ENCODE measurements at places on chromosomes 2 and 18. TPM values are rescaled to one million over a fixed set of nuclear protein-coding genes. Genes with fewer than 3 reads are reported as not detected.

Gene MCM6
- 21.2 TPM for total RNA-seq

Gene SLC5A7
- 14.3 TPM for total RNA-seq

Gene ROCK1
- 36.2 TPM for total RNA-seq

Gene ARHGAP15
- 3.2 TPM for total RNA-seq

Gene MYCN
- total RNA-seq = 25.4 TPM

Gene CACNB4
- total RNA-seq = 67.8 TPM

Gene C2orf81
- total RNA-seq = 0.92 TPM

Gene CCDC74B
- 9.2 TPM for total RNA-seq

Gene GNAL
- 122 TPM for total RNA-seq

Gene CD207
- total RNA-seq = not detected

Gene SPP2
- not detected for total RNA-seq

Gene SCYGR4
- not detected for total RNA-seq

Gene TNFRSF11A
- total RNA-seq = 0.46 TPM

Gene SPATA3
- total RNA-seq = not detected

Gene FSHR
- total RNA-seq = 0.46 TPM

Gene TRIM43
- total RNA-seq = not detected

Gene CREG2
- total RNA-seq = 47.1 TPM

Gene ZEB2
- total RNA-seq = 82.8 TPM

Gene COL4A3
- 1.8 TPM for total RNA-seq

Gene TSPYL6
- total RNA-seq = 0.23 TPM

Gene MBD5
- total RNA-seq = 46.6 TPM

Gene WDR75
- 65.5 TPM for total RNA-seq

Gene UGT1A10
- not detected for total RNA-seq

Gene TMEM150A
- 2.5 TPM for total RNA-seq

Gene CRYGC
- not detected for total RNA-seq

Gene SYT4
- 357 TPM for total RNA-seq

Gene LYG2
- total RNA-seq = not detected

Gene LIMS3
- 2.1 TPM for total RNA-seq

Gene PIEZO2
- total RNA-seq = 3.2 TPM

Gene GKN1
- total RNA-seq = not detected

Gene ANKRD62
- total RNA-seq = 0.23 TPM

Gene MC5R
- 0.69 TPM for total RNA-seq

Gene STK25
- 204 TPM for total RNA-seq

Gene CCNYL1
- total RNA-seq = 28.1 TPM

Gene SP140
- total RNA-seq = 2.1 TPM

Gene ARL5A
- total RNA-seq = 79.8 TPM

Gene SCG2
- total RNA-seq = 179 TPM

Gene TCF23
- total RNA-seq = not detected

Gene ANKRD30BL
- total RNA-seq = 21.7 TPM

Gene COL6A3
- 14.1 TPM for total RNA-seq

Gene MYO7B
- under 0.01 TPM for total RNA-seq

Gene TBC1D8
- total RNA-seq = 14.5 TPM

Gene NCKAP5
- 11.5 TPM for total RNA-seq

Gene SIX3
- 7.4 TPM for total RNA-seq

Gene CHRNG
- total RNA-seq = not detected

Gene RNU2-63P
- total RNA-seq = not detected

Gene KCNG3
- total RNA-seq = 2.8 TPM

Gene LRRC30
- not detected for total RNA-seq

Gene TPO
- total RNA-seq = 0.23 TPM

Gene MTA3
- 46.4 TPM for total RNA-seq

Measured in diencephalon (tissue), 1 donor.